ENCODE measurements at places on chromosomes 6 and 20.

GRCh38 chr6:158311626-158312025, 639 bp upstream of the TULP4 start:
- no peak for DNase-seq

- no peak for DNase-seq
Observed at GRCh38 chr6:80446454-80447045, 340.1 kb downstream of the BCKDHB start.

GRCh38 chr6:160137989-160138835, 16.6 kb downstream of the SLC22A1 start:
- peak; percentile 21 for DNase-seq

- DNase-seq = no peak
Observed at GRCh38 chr6:150001295-150002008, 23.9 kb downstream of the RAET1L start.

DNA sequence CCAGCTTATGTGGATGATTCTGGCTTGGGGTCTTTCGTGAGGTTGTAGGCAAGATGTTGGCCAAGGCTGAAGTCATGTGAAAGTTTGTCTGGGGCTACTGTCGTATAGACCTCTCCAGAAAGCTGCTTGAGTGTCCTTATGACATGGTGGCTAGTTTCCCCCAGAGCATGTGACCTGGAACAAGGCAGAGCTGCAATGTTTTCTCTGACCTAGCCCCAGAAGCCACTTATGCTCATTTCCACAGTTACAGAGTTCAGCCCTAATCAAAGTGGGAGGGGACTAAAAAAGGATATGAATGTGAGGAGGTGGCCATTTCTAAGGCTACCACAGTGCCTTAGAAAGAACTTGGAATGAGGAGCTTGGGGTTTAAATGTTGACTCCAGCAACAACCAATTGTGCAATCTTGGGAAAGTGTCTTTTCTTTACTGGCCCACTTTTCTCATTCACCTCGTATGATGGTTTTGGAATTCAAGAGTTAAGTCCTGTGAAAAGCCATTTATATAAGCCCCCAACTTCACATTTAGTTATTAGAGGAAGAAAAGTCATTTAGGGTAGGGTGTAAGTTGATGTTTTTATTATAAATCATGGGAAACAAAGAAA, 5.9 kb upstream of the ASXL1 start:
- DNase-seq = no peak

GRCh38 chr20:46700481-46700880, 9.0 kb upstream of the SLC2A10 start:
- DNase-seq = no peak

DNA sequence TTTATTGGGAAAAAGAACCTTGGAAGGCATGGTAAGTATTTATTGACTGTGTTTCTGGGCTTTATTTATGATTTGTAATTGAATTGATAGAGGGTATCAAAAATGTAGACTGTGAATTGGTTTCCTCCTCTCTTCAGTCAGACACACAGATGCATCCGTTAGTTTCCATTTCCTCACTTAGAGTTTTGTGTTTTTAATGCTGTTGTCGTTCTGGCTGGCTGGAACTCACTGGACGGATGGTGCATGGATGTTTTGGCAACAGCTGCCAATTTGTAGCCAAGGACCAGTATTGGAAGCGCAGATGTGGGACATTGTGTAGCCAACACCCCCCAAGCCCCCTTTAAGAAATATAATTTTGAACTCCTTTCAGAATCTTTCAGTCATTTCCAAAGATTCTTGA, 134.5 kb downstream of the JARID2 start:
- DNase-seq = no peak

GRCh38 chr20:61951695-61952533, 113.8 kb downstream of the TAF4 start:
- DNase-seq = no peak

GRCh38 chr6:41639809-41640371, 1.6 kb downstream of the MDFI start:
- DNase-seq = no peak

DNA sequence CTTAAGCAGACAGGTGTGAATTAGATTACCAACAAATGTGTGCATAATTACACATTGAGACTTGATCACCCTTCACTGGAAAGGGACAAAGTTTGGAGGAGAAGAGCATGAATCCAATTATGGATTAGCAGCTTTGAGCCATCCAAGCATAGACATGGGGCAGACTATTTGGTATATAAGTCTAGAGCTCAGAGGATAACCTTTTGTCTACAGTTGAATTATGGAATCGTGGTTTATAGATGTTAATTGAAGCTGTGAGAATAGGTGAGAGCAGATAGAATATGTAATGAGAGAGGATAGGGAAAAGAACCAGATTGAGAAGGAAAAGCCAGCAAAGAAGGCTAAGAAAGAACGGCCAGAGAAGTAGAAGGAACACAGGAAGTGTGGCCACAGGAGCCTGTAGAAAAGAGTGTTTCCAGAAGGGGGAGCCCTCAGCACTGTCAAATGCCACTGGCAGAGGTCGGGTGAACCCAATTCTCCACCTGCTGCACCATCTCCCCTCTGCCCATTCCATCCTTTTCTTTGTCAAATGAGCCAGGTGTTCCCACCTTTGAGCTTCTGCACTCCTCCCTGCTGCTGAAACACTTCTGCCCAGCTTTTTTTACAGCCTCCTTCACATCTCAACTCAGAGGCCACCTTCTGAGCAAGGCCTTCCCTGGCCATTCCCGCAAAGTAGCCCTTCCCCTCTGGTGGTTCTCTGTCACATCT, 7.3 kb downstream of the DNTTIP1 start:
- DNase-seq = no peak
